ENCODE measurements at places on chromosomes 16 and 17.

- DNase-seq = no peak
Observed at GRCh38 chr17:75652341-75652740, 14.6 kb downstream of the RECQL5 start.

DNA sequence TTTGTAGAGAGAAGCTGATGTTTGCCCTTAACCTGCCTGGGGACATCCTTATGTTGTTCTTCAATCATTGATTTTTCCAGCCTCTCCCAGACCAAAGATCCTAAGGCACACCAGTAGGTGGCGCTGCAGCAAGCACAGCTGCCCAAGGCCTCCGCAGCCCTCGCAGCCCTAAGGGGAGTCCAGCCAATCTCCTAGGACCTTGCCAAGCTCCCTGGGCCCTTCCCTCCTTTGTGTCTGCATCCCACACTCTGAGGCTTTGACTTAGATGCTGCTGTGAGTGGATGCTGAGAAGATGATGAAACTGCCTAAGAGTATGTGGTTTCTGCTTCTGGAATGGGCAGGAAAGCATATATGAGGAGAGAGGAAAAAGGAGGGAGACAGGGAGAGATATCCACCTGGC is 47.1 kb downstream of the SPACA3 start:
- no peak for DNase-seq

- no peak for DNase-seq
Observed at GRCh38 chr16:4046221-4046620, 70.0 kb downstream of the ADCY9 start.

- no peak for DNase-seq
Observed at GRCh38 chr17:48262982-48263730, 155.6 kb downstream of the SNX11 start.

DNA sequence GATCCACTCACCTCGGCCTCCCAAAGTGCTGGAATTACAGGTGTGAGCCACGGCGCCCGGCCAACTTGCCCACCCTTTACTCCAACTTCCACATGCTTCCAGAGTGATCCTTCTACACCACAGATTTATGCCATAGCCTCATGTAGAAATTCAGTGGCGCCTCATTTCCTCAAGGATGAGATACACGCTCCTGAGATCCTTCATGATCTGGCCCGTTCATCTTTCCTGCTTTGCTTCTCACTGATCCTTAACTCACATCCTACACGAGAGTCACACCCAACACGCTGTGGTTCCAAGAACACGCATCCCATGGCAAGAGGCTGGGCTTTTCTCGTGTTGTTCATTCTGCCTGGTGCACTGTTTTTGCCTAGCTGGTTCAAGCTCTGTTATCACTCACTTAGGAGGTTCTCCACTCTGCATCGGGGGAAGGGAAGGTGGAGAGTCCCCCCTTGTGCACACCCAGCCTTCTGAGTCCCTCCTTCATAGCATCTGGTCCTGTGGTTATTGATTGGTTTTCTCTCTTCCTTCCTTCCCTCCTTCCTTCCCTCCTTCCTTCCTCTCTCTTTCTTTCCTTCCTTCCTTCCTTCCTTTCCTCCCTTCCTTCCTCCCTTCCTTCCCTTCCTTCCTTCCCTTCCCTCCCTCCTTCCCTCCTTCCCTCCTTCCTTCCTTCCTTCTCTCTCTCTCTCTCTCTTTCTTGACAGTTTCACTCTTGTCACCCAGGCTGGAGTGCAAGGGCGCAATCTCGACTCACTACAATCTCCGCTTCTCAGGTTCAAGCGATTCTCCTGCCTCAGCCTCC is 32.7 kb upstream of the GCSH start:
- no peak for DNase-seq

DNA sequence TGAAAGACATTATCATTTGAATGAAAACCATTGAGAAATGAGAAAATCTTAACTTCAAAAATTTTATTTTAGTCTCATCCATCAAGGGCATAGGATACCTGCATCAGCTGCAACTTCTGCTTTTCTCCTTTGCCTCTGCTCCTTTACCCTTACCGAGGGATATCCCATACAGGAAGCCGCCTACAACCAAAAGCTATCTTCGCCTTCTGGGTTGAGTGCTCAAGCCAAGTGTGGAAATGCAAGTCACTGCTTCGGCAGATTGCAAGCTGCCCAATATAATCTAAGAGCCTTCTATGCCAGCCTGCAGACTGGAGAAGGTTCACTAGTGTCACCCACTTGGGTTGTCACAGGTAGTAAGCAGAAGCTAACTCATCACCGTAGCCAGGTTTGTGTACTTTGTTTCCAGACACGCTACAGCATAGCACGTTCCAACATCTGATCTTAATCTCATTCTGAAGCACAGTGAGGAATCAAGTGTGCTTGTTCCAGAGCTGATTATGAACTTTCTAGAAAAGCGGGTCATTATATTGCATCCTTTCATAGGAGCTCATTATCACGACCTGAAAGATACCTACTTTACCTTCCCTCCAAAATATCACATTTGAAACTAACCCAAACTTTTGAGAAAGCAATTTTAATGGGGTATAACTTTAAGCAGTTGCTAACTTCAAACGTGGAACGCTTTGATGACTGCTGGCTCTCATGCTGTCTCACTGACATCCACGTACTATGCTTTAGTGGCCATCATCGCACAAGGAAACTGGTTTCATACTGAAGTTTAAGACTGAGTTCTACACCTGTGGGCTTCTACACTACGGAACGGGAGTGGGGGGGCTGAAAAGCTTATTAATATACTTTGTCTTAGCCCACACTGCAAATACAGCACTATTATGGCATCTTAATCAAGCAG is 8.0 kb upstream of the UNK start:
- no peak for DNase-seq

DNA sequence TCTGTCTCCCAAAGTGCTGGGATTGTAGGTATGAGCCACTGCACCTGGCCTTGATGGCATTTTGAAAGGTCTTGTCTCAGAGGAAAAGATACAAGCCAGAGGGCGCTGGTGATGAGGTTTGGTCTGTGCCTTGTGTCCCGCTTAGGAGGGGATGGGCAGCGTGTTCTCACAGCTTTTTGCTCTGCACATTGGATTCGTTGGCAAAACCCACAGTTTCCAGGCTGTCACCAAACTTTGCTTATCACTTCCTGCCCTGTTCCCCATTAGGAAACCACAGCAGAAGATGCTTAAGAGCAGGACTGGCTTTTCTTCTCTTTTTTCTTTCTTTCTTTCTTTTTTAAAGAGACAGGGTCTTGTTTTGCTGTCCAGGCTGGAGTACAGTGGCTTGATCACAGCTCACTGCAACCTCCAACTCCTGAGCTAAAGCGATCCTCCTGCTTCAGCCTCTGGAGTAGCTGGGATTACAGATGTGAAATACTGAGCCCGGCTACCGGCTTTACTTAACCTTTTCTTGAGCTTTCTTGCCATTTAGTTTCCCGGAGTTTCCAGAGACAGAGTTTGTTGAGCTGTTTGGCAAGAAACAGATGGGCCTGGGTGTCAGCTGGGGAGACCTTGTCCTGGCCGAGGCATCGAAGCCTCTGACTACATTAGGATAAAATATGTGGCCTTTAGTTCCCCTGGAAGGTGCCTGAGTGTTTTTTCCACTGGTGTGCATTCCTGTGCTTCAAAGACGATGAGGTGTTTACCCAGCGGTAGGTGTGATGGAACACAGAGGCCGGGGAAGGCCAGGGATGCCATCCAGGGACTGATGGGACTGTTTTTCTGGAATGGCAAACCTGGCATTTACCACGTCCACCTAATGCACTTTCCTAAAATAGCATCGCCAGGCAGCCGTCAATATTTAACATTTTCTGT is 112.9 kb downstream of the ABCC1 start:
- DNase-seq = no peak

DNA sequence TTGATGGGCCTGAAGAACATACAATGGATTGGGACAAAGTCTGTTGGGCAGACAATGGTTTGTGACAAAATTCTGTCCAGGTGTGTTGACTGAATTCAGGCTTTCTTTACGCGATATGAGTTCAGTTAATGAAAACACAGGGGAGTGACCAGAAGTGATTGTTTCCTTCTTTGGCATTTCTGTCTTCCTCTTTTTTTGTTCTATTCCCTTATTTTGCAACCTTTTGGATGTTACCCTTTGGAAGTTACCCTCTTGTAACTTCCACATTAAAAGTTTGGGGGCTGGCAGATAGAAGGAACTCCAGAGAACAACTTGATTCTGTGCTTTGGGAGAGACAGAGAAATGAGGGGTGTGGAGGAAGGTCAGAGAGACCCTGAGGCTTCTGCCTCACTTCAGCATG is 126.7 kb downstream of the PITPNC1 start:
- no peak for DNase-seq

DNA sequence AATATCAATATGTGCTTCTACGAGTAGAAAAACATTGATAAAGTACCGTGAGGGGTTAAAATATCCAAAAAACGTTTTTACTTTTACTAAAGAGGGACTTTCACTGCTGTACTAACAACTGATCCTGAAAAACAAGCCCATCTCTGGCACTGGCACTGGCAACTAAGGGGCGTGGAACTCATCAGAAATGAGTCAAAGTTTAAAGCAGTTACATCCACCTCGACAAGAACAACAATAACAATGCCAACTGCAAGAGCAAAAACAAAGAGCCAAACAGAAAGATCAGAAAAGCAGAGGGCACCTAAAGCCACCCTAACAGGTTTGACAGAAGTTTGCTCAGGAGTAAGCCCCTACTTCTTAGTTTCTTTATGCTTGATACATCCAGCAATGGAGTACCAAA is 13.1 kb downstream of the MBTPS1 start:
- no peak for DNase-seq

Measured in GM06990 (cell line).